ENCODE measurements at places on chromosomes 3 and 15.

GRCh38 chr3:128128251-128128650 lies 4.6 kb upstream of the RUVBL1 start:
- H3K27ac ChIP-seq = no peak overlapping the region
- no peak for ATAC-seq
- H3K4me3 ChIP-seq = no peak overlapping the region
- no peaks in the 10 kb centered on the region for H3K27me3 ChIP-seq

DNA sequence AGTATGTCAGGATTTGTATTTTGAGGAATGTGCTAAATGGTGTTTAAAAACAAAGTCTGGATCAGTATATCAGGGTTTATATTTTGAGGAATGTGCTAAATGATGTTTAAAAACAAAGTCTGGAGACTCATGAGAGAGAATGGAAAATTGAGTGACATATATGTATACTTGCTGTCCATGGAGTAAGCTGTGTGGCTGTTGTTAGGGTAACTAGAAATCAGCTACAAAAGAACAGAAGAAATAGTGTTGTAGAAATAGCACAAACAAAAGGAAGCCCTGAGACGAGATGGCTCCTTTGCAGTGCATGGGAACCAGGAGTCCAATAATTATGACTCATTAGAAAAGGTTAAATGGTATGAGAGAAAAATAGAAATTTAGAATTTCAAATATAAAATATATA lies 282.7 kb upstream of the MANF start:
- no peak overlapping the region for H3K4me3 ChIP-seq
- H3K27ac ChIP-seq = peak overlapping the region; percentile 35
- peaks cover 5% of the 10 kb centered on the region for H3K4me1 ChIP-seq
- no peaks in the 10 kb centered on the region for H3K27me3 ChIP-seq

- no peaks in the 10 kb centered on the region for H3K36me3 ChIP-seq
- H3K27ac ChIP-seq = peak overlapping the region; percentile 70
- ATAC-seq = peak; percentile 81
- H3K27me3 ChIP-seq = no peaks in the 10 kb centered on the region
These were observed 28.5 kb downstream of the BTD start for GRCh38 chr3:15629860-15630597.

DNA sequence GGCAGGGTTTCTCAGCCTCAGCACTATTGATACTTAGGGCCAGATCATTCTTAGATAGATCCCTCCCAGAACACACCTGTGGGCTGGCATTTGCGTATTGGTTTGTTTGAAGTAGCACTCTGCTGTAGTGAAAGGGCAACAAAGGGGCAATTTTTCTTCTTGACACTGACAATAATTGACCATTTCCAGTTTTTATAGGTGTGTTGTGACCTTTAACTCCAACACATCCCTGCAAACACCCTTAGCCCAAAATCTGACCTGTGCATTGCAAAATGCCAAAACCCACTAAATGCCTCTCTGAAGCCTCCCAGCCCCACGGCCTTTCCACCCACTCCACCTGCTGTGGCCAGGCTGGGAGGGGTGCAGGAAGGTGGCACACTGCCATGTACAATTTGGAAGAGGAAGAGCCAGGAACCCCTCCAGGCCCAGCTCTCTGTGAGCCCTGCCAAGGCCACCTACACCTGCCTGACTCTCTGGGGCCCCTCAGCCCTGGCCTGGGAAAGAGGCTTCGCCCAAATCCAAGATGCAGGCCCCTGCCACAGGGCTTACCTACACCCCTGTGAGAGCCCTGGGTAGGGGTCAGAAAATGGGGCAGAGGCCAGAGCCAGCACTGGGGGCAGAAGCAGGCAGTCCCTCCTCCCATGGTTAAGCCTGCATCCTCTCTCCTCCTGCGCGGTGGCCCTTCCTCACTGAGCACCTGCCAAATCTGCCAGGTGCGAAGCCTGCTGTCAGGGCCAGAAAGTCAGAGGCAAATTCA lies 9.6 kb upstream of the CYP11A1 start:
- no peaks in the 10 kb centered on the region for H3K36me3 ChIP-seq
- H3K4me1 ChIP-seq = peaks cover 2% of the 10 kb centered on the region
- no peak overlapping the region for H3K27ac ChIP-seq
- no peak for ATAC-seq
- peaks cover 28% of the 10 kb centered on the region for H3K27me3 ChIP-seq

GRCh38 chr3:20669675-20670074 lies 483.7 kb upstream of the SGO1 start:
- peak overlapping the region; percentile 20 for H3K27ac ChIP-seq
- no peak overlapping the region for H3K4me3 ChIP-seq
- H3K36me3 ChIP-seq = no peaks in the 10 kb centered on the region

- H3K4me3 ChIP-seq = no peak overlapping the region
- H3K27me3 ChIP-seq = no peaks in the 10 kb centered on the region
- no peak overlapping the region for H3K27ac ChIP-seq
- H3K36me3 ChIP-seq = no peaks in the 10 kb centered on the region
- no peaks in the 10 kb centered on the region for H3K4me1 ChIP-seq
These were observed 110.3 kb downstream of the FRMD5 start for GRCh38 chr15:44084770-44085169.

GRCh38 chr3:30112411-30112810 lies 494.0 kb upstream of the TGFBR2 start:
- no peak for ATAC-seq
- no peak overlapping the region for H3K27ac ChIP-seq
- H3K4me1 ChIP-seq = peaks cover 4% of the 10 kb centered on the region
- H3K27me3 ChIP-seq = no peaks in the 10 kb centered on the region
- no peaks in the 10 kb centered on the region for H3K36me3 ChIP-seq

DNA sequence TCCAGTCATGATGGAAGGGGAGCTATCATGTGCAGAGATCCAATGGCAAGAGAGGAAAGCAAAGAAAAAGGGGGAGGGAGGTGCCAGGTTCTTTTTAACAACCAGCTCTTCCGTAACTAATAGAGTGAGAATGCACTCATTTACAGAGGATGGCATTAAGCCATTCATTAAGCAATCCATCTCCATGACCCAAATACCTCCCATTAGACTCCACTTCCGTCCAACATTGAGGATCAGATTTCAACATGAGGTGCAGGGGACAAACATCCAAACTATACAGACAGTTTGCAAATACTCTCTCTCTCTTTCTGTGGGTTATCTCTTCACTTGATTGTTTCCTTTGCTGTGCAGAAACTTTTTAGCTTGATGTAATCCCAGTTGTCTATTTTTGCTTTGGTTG lies 21.2 kb downstream of the ZDHHC23 start:
- no peak overlapping the region for H3K27ac ChIP-seq
- H3K4me3 ChIP-seq = no peak overlapping the region
- ATAC-seq = peak; percentile 69

DNA sequence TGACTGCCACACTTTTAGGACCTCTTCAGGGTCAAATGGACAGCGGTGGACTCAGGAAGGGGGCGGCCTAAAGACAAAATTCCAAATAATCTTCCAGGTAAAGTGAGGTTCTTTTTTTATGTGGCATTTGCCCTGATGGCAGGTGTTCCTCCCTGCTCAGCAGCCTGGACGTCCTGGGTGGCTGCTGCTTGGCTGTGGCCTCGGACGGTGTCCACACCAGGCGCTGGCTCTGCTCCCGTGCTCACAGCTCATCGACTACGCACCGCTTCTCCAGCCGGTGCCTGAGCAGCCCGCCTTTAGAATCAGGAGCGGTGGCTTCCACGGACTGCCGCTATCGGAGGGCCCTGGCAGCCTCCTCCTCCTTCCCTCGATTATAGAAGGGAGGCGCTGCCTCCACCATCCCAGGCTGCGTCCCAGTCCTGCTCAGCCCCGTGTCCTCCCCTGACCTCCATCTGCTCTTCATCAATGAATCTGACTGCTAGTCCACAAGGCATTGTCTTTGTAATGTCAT lies 41.9 kb downstream of the PCSK6 start:
- H3K4me1 ChIP-seq = no peaks in the 10 kb centered on the region
- no peak for ATAC-seq
- no peak overlapping the region for H3K4me3 ChIP-seq
- H3K27ac ChIP-seq = no peak overlapping the region
- H3K27me3 ChIP-seq = no peaks in the 10 kb centered on the region
- H3K36me3 ChIP-seq = no peaks in the 10 kb centered on the region

- no peak for ATAC-seq
- peaks cover 43% of the 10 kb centered on the region for H3K36me3 ChIP-seq
- H3K4me1 ChIP-seq = peaks cover 46% of the 10 kb centered on the region
- H3K27me3 ChIP-seq = no peaks in the 10 kb centered on the region
- no peak overlapping the region for H3K4me3 ChIP-seq
- no peak overlapping the region for H3K27ac ChIP-seq
These were observed 4.1 kb downstream of the VHL start for GRCh38 chr3:10145685-10146084.

All from gastroesophageal sphincter (tissue), 4 donors.